ENCODE measurements at places on chromosomes 12 and 14.

DNA sequence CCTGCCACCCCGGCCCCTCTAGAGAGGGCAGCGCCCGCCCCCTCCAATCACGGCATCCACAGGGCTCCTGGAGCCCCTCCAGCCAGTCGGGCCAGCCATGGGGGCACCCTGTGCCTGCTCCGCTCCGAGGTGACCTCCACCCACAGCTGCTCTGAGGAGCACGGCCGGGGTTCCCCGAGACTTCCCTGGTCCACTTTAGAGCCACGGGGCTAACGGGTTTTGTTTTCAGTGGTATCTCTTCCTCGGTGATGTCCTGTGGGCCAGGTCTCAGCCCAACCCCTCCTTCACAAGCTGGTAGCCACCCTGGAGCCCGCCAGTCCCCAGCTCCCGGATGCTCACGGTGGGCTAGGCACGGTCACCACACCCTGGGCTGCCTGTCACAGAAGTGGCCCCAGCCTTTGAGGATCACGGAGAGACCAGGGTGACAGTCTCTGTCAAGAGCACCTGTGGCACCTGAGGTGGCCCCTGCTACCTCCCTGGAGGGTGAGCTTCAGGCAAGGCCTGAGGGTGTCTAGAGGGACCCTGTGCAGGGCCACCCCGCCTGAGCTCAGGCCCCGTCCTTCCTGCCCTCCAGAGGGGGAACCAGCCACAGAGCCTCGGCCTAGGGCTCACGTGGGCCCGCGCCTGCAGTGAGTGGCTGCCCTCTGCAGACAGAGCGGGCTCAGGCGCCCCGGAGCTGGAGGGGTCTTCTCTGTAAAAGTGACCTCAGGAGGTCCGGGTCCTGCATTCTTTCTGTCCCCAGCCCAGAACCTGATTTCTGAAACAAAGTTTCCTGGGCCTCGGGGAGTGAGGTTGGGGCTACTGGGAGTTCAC lies 146.0 kb upstream of the C14orf180 start:
- DNase-seq = peak; percentile 45
- no peaks in the 10 kb centered on the region for H3K36me3 ChIP-seq
- H3K4me3 ChIP-seq = no peak overlapping the region
- H3K27ac ChIP-seq = no peak overlapping the region
- peaks cover 14% of the 10 kb centered on the region for H3K27me3 ChIP-seq
- H3K4me1 ChIP-seq = no peaks in the 10 kb centered on the region

- H3K4me3 ChIP-seq = no peak overlapping the region
- H3K27ac ChIP-seq = no peak overlapping the region
- H3K27me3 ChIP-seq = no peaks in the 10 kb centered on the region
- no peaks in the 10 kb centered on the region for H3K4me1 ChIP-seq
- no peaks in the 10 kb centered on the region for H3K36me3 ChIP-seq
- no peak for DNase-seq
These were observed 78.0 kb upstream of the TMTC2 start for GRCh38 chr12:82608706-82609105.

- no peaks in the 10 kb centered on the region for H3K4me1 ChIP-seq
- no peaks in the 10 kb centered on the region for H3K36me3 ChIP-seq
- H3K4me3 ChIP-seq = no peak overlapping the region
- DNase-seq = no peak
- H3K27ac ChIP-seq = no peak overlapping the region
- no peaks in the 10 kb centered on the region for H3K27me3 ChIP-seq
These were observed 876.2 kb downstream of the C12orf50 start for GRCh38 chr12:87152841-87153528.

DNA sequence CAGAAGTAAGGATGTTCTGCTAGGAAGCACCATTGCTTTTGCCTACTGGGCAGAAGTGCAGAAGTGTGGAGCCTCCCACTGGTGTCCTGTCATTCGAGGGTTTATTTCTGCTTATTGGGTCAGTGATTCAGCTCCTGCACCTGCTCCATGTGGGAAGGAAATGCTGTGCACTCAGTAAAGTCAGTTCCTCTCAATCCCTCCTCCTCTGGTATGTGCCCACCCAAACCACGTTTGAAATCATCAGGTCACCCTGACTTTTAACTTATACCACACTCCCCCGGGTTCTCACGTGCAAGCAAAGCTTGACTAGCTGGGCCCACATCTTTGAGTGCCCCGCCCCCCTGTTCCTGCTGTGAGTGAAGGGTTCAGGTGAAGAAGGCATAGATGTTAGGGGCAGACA lies 223.7 kb downstream of the CHST11 start:
- no peaks in the 10 kb centered on the region for H3K36me3 ChIP-seq
- no peak overlapping the region for H3K4me3 ChIP-seq
- no peak for DNase-seq
- H3K4me1 ChIP-seq = no peaks in the 10 kb centered on the region
- H3K27ac ChIP-seq = no peak overlapping the region

GRCh38 chr14:88613552-88614010 lies 50.7 kb downstream of the ZC3H14 start:
- H3K4me3 ChIP-seq = no peak overlapping the region

GRCh38 chr12:19573866-19574265 lies 134.6 kb downstream of the AEBP2 start:
- no peak for DNase-seq
- no peaks in the 10 kb centered on the region for H3K4me1 ChIP-seq
- no peak overlapping the region for H3K27ac ChIP-seq

DNA sequence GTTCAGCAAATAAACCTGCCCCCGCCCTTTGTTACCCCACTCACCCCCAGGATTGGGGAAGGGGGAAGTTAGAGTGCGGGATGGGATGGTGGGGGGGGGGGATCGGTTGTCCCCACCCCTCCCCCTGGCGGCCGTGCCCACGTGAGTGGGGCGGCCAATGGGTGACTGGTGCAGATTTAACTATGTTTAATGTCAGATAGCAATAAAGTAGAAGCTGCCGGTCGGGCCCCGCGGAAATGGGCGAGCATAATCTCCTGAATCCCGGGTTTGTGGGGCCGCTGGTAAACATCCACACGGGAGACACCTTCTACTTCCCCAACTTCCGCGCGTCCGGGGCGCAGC lies at the start of gene HOXC12:
Gene HOXC12, plus strand, starts transcription at position 210 of the 342 bp plus-strand sequence. Its CDS starts 27 bp downstream, at position 237.
- no peak within 1 kb of the TSS for H3K27ac ChIP-seq
- H3K36me3 ChIP-seq = no peaks in the 10 kb centered on the region
- H3K4me1 ChIP-seq = no peaks in the 10 kb centered on the region
- H3K4me3 ChIP-seq = no peak within 1 kb of the TSS
- no peak for DNase-seq

DNA sequence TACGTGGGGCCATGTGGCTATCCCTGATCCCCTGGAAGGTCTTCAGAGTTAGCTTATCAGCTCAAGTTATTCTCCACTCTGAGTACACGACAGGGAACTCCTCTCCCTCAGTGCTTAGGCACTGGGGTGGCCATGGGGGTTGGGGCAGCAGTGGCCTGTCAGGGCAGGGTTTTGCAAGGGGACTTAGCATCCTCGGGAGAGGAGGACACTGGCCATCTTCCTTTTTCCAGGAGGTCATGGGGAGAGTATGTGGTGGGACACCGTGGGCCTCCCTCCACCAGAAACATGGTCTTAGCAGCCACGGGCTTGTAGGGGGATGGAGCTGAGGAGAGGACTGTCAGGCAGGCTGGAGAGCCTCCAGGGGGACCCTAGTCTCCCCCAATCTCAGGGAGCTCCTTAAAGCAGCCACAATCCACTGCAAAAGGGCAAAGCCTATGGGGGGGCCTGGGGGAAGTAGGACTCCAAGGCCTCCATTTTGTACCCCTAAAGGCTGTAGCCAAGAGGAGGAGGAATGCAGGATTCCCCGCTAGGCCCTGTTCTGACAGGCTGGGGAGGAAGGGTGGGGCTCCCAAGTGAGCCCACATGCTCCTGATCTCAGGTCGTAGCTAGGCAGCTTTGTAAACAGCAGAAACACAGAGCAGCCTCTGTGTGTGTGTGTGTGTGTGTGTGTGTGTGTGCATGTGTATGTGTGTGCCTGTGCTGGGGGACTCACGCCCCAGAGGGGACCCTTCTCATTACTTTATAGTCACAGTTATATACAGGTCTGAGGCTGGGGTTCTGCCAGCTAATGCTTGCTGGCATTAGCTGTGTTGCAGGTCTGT lies 36.6 kb downstream of the KRT80 start:
- H3K27ac ChIP-seq = peak overlapping the region; percentile 100
- H3K4me1 ChIP-seq = peaks cover 11% of the 10 kb centered on the region
- H3K4me3 ChIP-seq = no peak overlapping the region
- no peaks in the 10 kb centered on the region for H3K36me3 ChIP-seq
- no peaks in the 10 kb centered on the region for H3K27me3 ChIP-seq

DNA sequence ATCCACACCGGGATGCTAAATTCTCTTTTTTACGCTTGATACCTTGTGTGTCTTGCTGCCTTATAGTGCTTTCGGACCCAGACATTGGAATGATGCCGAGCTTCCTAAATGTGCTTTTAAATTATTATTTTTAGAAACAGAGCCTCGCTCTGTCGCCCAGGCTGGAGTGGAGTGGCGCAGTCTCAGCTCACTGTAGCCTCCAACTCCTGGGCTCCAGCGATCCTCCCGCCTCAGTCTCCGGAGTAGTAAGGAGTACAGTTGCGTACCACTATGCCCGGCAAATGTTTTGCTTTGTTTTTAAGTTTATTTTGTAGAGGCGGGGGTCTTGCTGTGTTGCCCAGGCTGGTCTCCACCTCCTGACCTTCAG lies 489 bp upstream of the EML5 start:
- no peaks in the 10 kb centered on the region for H3K36me3 ChIP-seq
- no peak for DNase-seq
- H3K4me1 ChIP-seq = no peaks in the 10 kb centered on the region

- no peak overlapping the region for H3K4me3 ChIP-seq
- no peaks in the 10 kb centered on the region for H3K27me3 ChIP-seq
- DNase-seq = no peak
- H3K4me1 ChIP-seq = no peaks in the 10 kb centered on the region
These were observed 19.6 kb downstream of the ASB2 start for GRCh38 chr14:93956514-93957332.

- no peaks in the 10 kb centered on the region for H3K27me3 ChIP-seq
- H3K4me1 ChIP-seq = no peaks in the 10 kb centered on the region
- no peak for DNase-seq
These were observed 77.7 kb downstream of the PRMT8 start for GRCh38 chr12:3568695-3569094.

- DNase-seq = no peak
- no peak overlapping the region for H3K27ac ChIP-seq
- no peaks in the 10 kb centered on the region for H3K27me3 ChIP-seq
- H3K4me3 ChIP-seq = no peak overlapping the region
- no peaks in the 10 kb centered on the region for H3K36me3 ChIP-seq
- H3K4me1 ChIP-seq = no peaks in the 10 kb centered on the region
These were observed 2.9 kb upstream of the DHRS2 start for GRCh38 chr14:23633160-23633701.

DNA sequence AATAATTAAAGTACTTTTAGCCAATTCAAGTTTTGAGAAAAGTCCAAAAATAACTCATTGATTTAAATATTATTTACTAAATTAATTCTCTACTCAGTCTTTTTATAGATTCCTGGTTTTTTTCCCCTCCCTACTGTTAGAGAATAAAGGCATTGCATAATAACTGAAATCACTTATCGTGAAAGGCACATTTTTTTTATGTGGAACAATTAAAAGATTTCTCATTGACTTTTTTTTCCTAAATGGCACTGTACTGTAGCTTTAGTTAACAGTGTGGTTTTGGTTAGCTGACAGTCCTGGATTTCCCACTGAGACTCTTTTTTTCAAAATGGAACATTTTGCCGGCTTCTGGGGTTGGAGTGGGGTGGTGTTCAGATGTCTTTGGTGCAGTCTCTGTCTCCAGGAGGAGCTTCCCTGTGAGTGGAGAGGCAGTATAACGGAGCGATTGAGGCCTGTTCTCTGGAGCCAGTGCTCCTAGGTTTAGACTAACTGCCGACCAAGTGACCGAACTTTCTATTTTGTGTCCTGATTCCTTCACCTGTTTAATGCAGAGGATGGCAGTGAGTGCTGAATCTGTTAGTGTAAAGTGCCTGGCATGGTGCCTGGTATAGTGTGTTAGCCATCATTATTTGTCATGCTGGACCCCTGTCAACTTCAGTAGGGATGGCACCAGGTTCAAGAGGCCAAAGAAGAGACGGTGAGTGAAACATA lies 117.7 kb downstream of the ADCK1 start:
- no peak overlapping the region for H3K4me3 ChIP-seq
- no peak for DNase-seq
- no peak overlapping the region for H3K27ac ChIP-seq
- H3K36me3 ChIP-seq = no peaks in the 10 kb centered on the region
- no peaks in the 10 kb centered on the region for H3K4me1 ChIP-seq

DNA sequence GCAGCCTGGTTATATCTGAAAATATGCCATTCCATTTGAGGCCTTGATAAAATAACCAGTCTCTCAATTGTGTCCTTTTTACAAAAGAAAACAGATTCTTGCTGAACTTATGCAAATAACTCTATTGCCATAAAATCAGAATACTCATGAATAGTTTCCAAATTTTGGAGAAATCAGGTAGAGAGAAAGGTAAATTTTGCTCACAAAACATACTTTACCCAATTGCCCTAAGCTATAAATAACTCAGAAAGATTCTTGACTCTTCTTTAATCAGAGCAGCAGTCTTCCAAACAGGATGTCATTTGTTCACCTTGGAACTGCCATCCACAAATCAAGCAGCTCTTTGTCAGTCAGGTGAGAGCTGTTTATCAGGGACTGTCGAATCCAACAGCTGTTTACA lies 12.6 kb downstream of the ZNF26 start:
- H3K36me3 ChIP-seq = no peaks in the 10 kb centered on the region
- DNase-seq = no peak
- no peak overlapping the region for H3K4me3 ChIP-seq

- H3K27ac ChIP-seq = no peak overlapping the region
- no peaks in the 10 kb centered on the region for H3K27me3 ChIP-seq
- no peaks in the 10 kb centered on the region for H3K4me1 ChIP-seq
These were observed 251.3 kb downstream of the SLC16A7 start for GRCh38 chr12:59847127-59847526.

GRCh38 chr12:87985069-87985675 lies 44.0 kb downstream of the C12orf50 start:
- H3K4me3 ChIP-seq = no peak overlapping the region
- H3K27me3 ChIP-seq = no peaks in the 10 kb centered on the region
- no peaks in the 10 kb centered on the region for H3K36me3 ChIP-seq
- no peaks in the 10 kb centered on the region for H3K4me1 ChIP-seq
- no peak for DNase-seq

DNA sequence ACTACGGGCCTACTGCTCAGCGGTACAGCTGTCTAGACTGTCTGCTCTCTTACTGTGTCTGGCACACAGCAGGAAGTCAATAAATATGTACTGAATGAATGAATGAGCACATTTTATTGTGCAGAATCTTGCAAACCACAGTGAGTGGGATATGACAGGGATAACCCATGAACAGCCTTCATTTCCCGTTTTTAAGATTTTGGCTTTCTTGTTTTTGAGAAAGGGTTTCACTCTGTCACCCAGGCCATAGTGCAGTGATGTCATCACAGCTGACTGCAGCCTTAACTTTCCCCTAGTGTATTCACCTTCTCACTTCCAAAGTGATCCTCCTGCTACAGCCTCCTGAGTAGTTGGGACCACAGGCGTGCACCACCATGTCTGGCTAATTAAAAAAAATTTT lies 203.1 kb downstream of the AEBP2 start:
- no peaks in the 10 kb centered on the region for H3K36me3 ChIP-seq
- no peak overlapping the region for H3K27ac ChIP-seq
- no peak for DNase-seq
- no peak overlapping the region for H3K4me3 ChIP-seq
- H3K4me1 ChIP-seq = no peaks in the 10 kb centered on the region
- no peaks in the 10 kb centered on the region for H3K27me3 ChIP-seq

Measured in breast epithelium (tissue), 4 donors.